ENCODE measurements at places on chromosomes 11 and 22.

- no peak for DNase-seq
These were observed 405.7 kb downstream of the AASDHPPT start for GRCh38 chr11:106482917-106483785.

- DNase-seq, result no peak
These were observed 44.1 kb downstream of the RBFOX2 start for GRCh38 chr22:35984183-35985175.

- no peak for DNase-seq
These were observed 93.2 kb downstream of the LRRC32 start for GRCh38 chr11:76577226-76577920.

GRCh38 chr11:82719361-82720105, 14.1 kb downstream of the FAM181B start:
- DNase-seq, result no peak

- DNase-seq, result peak; percentile 78
These were observed 9.1 kb downstream of the PRR33 start for GRCh38 chr11:1882265-1883238.

DNA sequence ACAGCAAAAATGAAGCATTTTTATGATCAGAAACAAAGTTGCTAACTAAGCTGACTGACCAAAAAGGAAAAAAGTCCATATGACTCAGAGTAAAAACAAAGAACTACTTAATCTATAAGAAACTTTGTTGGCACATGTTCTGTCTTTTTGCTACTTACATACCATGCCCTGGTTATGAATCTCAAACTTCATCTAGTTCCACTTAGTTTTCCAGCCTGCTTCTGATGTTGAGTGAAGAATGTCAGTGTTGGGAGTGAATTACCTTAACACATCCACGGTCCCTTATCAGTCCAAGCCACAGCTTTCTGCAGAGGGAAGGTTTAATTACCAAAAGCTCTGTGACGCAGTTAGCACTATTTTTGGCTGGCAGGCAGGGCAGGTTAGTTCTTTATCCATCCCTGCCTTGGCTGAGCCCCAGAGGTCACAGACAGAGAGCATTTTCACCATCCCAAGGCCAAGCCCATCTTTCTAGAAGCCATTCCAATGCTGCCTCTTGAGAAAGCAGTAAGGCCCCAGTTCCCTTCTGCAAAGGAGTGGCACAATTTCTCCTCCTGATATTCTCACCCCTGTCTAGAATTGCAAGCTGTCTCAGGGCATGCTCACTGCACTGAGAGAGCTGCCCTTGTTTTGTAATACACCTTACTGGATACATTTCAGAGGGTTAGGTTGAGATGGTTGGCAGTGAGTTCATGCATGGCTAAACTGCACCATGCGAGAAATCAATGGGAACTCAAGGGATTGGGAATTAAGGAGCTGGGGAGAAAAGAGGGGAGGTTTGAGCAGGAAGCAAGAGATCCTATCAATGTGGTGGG, 67.1 kb downstream of the SLC1A2 start:
- no peak for DNase-seq

GRCh38 chr11:41289408-41289807, 170.0 kb downstream of the LRRC4C start:
- DNase-seq, result no peak

DNA sequence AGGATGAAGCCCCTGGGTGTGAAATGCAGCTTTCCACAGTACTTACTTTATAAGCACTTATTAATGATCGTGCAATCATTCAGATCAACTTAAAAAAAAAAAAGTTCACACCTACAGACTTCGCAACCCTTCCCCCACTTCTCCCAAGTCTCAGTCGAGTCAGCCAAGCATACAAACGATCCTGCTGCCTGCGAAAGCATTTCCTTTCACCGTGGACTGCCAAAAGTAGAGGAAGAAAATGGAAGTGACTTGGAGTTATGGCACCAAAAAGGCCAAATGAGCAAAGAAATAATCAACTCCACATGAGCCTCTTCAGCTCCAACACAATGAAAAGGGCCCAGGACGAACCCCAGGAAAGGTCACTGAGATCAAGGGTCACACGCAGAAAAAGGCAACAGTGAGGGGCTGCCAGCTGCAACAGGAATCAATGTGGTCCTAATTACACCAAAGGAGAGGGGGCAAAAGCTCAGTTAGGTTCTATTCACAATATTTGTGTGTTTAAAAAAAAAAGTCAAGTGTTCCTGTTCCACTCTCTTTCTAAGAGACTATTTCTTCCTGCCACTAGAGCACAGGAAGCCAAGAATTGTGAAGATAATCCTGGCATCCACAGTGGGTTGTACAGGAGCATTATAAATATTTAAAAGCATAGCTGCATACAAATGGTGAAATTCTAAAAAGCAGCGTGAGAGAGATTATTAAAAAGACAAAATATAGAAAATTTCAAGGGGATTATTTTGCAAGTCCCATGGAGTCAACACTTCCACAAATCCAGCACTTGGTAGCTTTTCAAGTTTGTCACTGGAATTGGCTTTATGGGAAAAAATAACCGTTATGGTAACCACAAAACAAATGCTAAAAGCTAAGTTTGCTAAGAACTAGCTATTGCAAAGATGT, 28.4 kb downstream of the CDON start:
- DNase-seq, result no peak

- DNase-seq, result peak; percentile 32
These were observed 108.4 kb upstream of the ZC3H12C start for GRCh38 chr11:109984634-109985289.

- no peak for DNase-seq
These were observed 34.6 kb upstream of the SC5D start for GRCh38 chr11:121257976-121258375.

DNA sequence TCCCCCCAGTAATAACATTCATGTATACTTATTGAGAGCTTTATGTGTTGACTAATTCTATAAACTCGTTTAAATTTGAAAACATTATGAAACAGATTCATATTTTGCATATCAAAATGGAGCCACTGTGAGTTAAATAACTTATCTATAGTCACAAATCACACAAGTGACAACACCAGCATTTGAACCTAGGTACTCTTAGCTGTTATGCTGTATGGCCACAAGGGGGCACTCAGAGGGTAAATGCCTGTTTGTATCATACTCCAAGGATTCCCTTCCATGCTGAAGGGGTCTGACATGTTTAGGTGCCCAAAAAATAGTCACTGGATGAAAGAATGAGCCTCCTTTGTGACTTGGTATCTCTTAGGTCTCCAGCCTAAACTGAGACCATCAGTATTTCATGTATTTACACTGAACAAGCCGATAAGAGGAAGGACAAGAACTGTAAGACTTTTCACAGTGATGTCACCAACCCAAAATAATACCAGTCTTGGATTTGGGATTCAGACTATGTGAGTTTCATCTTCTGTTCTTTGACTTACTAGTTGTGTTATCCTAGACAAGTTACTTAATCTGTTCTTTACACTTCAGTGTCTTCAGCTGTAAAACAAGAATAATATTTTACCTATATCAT, 12.2 kb upstream of the OR52D1 start:
- DNase-seq, result peak; percentile 37

GRCh38 chr11:79294845-79295731, 145.7 kb downstream of the TENM4 start:
- DNase-seq, result no peak

- no peak for DNase-seq
These were observed 84.1 kb downstream of the PARVA start for GRCh38 chr11:12461516-12461915.

DNA sequence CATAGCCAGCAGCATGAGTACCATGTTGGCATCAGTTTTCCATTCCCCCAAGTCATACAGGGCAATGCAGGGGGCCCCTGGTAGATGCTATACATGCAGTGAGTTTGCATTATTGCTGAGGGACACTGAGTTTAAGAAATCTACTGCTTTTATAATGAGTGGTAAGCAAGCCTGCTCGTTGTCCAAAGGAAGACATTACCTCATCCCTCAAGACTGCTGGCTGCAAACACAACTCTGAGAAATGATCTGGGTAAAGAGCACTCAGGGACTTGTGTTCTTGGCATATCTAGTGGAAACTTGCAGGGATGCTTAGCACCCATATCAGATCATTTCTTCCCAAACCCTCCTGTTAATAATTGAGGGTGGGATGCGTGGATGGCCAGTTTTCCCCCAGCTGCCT, 77.9 kb downstream of the CWC15 start:
- no peak for DNase-seq

GRCh38 chr11:107184986-107185385, 166.7 kb upstream of the GUCY1A2 start:
- DNase-seq, result no peak

DNA sequence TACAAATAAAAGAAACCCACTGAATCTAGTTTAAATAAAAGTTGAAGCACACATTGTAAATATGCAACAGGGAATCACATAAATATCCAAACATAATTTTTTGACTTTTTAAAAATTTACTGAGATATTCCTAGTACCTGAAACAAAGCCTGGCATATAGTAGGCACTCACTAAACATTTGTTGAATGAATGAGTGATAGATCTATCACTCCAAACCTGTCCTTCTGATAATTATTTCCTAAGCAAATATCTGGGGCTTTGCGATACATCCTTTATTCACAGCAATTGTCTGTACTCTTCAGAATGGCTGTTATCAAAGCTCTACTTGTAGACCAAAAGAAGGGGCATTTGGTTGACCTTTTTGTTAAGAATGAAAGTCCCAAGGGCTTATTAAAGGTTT, 2.6 kb upstream of the PSMA1 start:
- DNase-seq, result no peak

DNA sequence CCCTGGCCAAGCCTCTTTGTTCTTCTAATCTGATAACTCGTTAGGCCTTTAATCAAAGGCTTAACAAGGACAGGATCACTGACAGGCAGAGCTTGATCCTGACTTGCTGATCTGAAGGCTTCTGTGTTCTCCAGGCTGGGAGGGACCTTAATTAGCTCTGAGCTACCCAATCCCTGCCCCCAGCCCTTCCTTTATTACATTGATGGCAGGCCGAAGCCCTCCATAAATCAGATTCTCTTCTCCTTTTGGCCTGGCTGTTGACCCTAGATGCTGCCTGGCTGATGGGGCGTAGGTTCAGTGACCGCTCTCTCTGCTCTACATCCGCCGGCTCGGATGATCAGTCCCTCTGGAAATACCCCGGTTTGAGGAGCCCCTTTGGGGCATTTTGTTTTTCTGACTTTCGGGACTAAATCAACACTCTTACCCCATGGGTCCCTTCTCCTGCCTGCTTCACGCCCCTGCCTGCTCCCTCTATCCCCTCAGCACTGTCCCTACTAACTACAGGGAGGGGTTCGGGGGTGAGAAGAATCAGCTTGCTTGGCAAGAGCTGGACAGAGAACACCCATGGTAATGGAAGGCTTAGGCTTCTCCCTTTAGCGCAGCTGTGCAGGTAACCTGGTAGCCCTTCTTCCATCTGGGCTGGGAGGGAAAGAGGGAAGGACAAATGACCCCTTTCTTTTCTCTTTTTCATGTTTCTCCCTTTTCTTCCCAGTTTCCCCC, 10.0 kb upstream of the RRM1 start:
- no peak for DNase-seq

DNA sequence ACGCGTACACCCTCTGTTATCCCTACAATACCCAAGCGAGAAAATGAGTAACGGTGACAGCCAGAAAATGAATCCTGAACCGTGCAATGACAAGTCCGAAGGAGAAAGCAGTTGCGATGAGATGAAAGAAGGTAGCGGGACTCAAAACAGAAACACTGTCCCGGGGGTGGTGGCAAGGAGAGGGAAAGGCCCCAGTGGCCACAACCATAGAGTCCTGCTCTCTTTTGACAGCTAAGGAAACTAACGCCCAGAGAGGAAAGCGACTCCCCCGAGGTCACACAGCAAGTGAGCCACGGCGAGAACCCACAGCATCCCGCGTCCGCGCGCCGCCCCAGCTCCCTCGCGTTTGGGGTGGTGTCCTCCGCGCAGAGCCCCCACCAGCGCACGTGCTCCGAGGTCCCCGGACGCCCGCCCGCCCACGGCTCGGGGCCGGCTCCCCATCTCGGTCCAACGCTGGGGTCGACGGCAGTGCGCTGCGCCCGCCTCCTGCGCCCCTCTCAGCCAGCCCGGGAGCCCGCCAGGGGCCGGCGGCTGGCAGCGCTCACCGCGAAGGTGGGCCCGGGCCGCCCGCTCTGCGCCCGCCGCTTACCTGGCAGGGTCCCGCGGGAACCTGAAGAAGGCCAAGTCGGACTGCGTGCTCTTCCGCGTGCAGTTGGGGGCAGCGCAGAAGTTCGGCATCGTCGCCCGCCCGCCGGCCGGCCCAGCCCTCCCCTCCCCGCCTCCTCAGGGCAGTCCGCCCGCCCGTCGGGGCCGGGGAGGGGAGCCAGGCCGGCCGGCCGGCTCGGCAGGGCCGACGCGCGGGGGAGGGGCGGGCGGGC, 564 bp downstream of the THAP12 start:
- peak; percentile 52 for DNase-seq

DNA sequence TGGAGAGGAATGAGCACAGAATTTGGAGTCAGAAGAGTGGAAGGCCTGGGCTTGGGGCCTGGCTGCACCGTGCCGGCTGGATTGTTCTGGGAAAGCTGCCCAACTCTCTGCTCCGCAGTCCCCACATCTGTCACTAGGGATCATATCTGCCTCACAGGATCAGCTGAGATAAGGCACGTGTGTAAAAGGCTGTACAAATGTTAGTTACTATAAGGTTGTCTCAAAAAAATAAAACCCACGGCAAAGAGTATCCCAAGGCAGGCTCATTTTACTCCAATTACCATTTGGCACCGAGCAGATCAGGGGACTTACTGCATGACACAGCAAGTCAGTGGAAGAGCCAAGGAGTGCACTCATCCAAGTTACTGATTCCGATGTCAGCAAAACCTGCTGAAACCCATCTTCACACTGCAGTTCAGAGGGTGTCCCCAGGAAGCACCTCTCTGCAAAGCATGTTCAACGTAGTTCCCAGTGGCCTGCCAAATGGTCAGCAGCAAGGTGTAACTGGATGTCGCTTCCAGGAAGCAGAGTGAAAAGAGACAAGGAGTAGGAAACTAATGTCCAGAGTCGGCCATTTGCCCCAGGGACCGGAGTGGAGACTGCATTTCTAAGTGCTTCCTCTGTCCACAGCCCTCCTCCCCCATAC, 18.1 kb upstream of the MRTFA start:
- DNase-seq, result no peak

DNA sequence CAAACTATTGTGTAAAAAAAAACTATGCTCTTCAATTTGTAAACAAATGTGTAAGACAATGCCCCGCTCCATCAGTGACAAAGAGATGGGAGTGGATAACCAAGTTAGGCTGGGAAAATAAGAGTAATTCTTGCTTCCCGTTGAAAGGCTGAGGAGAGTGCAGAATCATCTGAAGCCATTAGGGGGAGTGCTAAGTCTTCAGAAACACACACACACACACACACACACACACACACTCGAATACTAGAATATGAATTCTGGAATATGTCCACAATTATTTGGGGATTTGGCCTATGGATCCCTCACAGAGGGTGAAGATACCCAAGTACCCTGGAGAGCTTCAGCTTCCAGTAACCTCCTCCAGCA, 27.8 kb upstream of the ROBO3 start:
- peak; percentile 27 for DNase-seq

All from activated CD4-positive, alpha-beta T cell treated with anti-CD3 and anti-CD28 coated beads, Interleukin-2, Interleukin-4, amounts not matched to agents 100 ng/mL and 50 ng/mL, durations not matched to agents 16 hours and 8 hours (primary cell).